ENCODE measurements at places on chromosomes 11 and 22.
A peak's percentile ranks its signal among the peaks of the same experiment; 100 is the strongest.

DNA sequence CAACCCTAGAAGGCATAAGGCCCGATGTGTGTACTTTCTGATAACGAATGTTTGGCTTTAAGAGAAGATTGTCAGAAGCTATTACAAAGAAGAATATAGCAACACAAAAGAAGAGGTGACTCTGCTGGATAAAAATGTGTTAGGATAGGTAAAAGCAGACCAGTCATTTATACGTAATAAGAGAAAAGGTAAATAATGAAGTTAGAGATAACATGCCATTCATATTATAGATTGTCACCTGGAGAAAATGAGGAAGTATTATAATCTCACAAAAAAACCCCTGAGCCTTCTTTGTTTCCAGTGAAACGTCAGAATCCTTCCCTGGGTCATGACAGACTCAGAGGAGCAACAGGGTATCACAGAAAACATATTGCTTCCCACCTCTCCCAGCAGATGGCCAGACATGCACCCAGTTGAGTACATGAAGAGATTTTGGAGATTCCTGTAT is 36.1 kb downstream of the PPFIA1 start:
- DNase-seq: no peak

- DNase-seq: no peak
Measured at GRCh38 chr11:111308140-111308539, 9.8 kb downstream of the POU2AF3 start.

DNA sequence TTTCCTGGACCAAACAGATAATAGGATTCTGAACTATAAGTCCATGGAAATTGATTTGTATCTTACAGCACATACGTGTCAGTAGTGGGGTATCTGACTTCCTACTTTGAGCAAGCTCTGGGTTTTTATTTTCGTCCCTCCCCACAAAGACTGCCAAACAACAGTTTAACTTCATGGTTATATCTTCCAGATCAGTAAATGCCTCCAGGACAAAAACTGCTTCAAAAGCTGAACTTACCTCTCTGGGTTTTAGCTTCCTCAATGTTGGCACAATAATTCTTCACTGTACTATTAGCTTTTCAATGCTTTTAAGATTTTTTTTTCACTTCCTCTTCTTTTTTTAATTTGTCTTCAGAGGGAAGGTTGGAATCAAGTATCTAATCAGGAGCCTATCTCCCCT is 4.2 kb upstream of the DPF2 start:
- DNase-seq: no peak

GRCh38 chr11:104164028-104164520 is at the start of gene PDGFD:
Gene PDGFD, minus strand, starts transcription at chr11:104164147.
- peak; percentile 27 for DNase-seq

- DNase-seq: no peak
Measured at GRCh38 chr11:60771879-60772525, 13.1 kb upstream of the MS4A10 start.

DNA sequence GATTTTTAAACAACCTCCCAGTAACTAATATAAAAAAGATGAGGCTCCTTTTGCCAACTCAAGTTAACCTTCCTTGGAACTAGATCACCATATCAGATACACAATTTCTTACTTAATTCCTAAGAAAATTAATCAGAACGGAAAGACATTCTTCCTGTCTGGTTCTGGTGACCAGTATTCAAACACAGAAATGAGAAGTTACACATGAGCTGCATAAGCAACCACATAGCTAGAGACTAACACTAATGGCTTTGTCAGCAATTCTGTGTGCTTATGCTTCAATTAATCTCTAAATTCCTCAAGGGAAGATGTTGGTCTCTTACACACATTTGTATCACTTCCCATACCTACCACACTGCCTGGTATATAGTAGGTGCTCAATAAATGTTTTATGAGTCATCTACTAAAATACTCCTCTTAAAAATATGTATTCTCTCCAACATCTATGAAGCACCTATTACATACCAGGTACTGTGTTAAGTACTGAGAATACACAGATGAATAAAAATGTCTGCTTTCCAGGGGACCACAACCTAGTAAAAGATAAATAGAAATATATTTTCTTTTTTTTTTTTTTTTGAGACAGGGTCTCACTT is 54.5 kb downstream of the GAB2 start:
- no peak for DNase-seq

DNA sequence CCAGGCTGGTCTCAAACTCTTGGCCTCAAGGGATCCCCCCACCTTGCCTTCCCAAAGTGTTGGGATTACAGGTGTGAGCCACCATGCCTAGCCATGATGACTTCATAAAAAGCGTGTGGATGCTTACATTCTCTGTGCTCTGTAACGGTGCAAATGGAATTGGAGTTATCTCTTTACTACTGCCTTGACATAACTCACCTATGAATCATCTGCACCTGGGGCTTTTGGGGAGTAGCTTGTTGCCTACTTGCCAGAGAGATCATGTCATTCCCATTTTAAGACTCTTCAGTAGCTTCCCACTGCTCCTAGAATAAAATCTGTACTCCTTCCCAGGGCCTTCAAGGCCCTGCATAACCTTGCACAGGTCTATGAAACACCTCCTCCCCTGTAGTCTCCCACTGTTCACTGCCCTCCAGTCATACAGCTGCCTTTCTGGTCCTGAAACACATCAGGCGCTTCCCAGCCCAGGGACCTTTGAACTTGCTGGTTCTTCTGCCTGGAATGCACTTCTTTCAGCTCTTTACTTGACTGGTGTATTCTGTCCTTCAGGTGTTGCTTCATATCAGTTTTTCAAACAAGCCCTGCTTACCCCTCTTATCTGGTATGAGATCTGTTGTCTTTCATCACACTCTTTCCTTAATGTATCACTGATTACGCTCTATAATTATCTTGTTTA is 19.6 kb upstream of the MOGAT2 start:
- no peak for DNase-seq

DNA sequence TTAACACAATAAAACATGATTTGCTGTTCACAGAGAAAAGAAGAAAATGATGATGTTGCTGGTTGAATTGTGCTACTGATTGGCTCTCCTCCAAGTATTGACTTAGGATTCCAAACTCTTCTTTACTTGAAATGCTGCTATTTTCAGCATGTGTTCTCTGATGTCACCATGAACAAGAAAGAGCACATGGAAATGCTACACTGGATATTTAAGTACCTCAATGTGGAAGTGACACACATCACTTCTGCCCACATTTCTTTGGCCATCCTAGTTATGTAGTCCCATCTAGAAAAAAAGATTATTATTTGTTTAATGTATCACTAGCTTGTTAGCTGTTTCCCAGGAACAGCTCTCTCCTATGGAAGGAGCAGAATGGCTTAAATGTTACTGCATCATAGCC is 27.2 kb downstream of the OR52B2 start:
- DNase-seq: no peak

DNA sequence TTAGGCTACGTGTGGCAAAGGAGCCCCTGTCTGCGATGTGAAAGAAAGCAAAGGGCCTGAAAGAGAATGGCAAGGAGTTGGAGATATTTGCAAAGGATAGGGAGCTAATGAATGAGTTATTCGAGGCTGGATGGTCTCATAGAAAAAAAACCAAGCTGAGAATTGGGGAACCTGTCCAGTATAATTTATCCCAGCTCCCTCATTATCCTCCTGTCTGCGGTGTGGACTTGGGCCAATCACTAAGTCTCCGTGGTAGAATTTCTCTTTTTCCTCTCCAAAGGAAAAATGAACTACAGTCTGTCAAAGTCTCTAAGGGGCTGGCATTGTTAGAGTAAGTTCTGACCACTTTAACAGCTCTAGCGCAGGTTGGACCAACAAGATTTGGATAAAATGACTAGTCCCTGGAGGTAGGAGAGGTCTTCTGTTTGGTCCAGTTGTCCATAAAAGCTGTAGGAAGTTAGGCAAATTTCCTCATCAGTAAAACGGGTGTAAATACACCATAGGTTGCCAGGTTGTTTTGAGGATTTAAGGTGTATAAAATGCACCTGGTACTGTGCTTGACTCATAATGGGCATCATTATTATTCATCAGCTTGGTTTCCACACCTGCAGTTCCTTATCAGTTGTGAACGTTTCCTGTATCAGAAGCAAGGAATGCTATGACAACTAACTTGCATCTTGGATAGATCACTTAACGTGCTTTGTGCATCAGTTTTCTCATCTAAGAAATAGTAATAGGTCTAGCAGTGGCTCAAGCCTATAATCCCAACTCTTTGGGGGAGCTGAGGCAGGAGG is 10.3 kb upstream of the CDON start:
- DNase-seq: no peak

GRCh38 chr11:112941104-112941503 is 20.1 kb upstream of the NCAM1 start:
- DNase-seq: no peak

GRCh38 chr11:111947143-111947542 is 10.0 kb downstream of the DIXDC1 start:
- no peak for DNase-seq

GRCh38 chr11:65089621-65090020 is 5.6 kb downstream of the ZFPL1 start:
- DNase-seq: no peak

DNA sequence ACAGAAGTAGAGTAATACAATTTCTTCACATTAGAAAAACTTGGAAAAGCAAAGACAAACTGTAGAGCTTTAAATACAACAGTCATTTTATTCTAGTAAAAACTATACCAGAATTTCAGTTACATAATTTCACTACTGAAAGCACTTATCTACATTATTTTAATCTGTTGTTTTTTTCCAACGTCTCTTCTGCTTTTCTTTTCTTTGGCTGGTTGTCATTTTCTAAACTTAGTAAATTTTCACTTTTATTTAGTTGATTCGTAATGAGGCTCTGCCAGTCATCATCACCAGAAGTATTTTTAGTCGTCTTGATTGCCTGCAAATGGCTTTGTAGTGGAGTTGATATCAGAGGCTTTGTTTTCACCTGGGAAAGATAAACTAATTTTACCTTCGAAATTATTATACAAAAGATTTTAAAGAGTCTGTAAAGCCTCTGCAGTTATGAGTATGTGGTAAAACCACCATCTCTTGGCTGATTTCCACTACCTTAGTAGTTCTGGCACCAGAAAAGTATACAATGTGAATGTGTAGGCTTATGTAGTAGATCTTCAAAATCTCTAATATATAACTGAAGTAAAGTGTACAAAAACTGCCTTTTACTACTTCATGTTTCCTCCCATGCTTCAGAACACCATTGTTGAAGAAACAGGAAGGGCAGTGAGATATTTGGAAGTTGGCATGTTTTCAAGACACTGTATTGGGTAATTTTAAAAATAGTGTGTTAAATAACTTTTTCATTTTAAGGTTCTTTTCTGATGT is 19.2 kb downstream of the EIF3M start:
- DNase-seq: no peak

- DNase-seq: no peak
Measured at GRCh38 chr11:77475206-77475605, 1.3 kb upstream of the PAK1 start.

DNA sequence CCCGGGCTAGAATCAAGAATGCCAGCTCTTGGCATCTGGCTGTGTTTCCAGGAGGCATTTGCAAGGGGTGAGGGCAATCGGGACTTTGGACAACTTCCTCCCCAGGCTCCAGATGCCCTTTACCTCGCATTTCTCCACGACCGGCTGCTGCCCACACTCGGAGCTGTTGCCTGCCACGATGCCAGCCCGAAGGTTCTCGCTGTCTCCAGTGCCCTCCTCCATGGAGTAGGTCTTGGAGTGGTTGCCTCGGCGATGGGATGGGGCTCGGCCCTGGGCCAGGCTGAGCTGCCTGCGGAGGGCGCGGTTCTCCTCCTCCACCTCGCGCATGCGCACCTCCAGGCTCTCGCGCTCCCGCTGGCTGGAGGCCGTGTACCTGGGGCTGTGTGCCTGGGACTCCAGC is 270.0 kb downstream of the LARGE1 start:
- DNase-seq: no peak

DNA sequence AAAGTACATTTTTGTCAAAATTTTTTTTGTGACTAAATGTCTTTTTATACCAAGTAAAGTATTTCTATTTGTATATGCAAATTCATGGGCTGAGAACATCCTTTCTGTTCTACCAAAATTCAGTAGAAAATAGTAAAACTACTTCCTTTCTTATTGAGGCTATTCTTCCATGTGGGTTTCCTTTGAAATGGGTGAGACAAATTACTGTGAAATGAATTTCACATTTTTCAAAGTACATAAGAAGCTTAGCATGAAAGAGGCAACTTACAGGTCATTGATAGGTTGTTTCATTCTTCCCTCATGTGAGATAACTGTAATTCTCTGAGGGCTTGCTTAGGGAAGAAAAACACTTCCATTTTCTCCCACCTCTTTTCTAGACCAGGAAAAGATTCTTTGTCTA is 1.0 kb upstream of the OR6X1 start:
- no peak for DNase-seq

- no peak for DNase-seq
Measured at GRCh38 chr11:134542401-134543165, 130.5 kb upstream of the B3GAT1 start.

GRCh38 chr22:32958001-32958400 is 100.2 kb downstream of the SYN3 start:
- DNase-seq: no peak

GRCh38 chr11:35235936-35236666 is 97.1 kb downstream of the CD44 start:
- DNase-seq: no peak

GRCh38 chr11:490186-490929 is 16.7 kb downstream of the RNH1 start:
- no peak for DNase-seq

- DNase-seq: no peak
Measured at GRCh38 chr11:113001709-113002108, 40.5 kb downstream of the NCAM1 start.

DNA sequence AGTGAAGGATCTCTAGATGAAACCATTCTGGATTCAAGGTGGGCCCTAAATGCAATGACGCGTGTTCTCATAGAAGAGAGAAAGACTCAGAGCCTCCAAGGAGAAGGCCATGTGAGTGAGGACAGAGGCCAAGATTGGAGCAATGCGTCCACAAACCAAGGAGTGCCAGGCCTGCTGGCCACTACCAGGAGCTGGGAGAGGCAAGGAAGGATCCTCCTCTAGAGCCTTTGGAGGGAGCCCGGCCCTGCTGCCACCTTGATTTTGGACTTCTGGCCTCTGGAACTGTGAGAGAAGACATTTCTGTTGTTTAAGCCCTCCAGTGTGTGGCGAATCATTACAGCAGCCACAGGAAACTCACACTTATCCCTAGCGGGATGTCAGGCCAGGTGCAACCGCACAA is 52.7 kb upstream of the SHANK2 start:
- DNase-seq: no peak

GRCh38 chr11:65580756-65581155 is 4.9 kb downstream of the EHBP1L1 start:
- DNase-seq: no peak

- peak; percentile 24 for DNase-seq
Measured at GRCh38 chr11:61787928-61788491, 4.4 kb downstream of the TMEM258 start.

GRCh38 chr11:94705891-94706615 is 62.1 kb upstream of the AMOTL1 start:
- DNase-seq: no peak

Data from anterior cingulate cortex (tissue), 58 donors.